ENCODE measurements at places on chromosomes 2 and 18.

GRCh38 chr2:1613731-1614354, 130.5 kb downstream of the PXDN start:
- no peak for DNase-seq

DNA sequence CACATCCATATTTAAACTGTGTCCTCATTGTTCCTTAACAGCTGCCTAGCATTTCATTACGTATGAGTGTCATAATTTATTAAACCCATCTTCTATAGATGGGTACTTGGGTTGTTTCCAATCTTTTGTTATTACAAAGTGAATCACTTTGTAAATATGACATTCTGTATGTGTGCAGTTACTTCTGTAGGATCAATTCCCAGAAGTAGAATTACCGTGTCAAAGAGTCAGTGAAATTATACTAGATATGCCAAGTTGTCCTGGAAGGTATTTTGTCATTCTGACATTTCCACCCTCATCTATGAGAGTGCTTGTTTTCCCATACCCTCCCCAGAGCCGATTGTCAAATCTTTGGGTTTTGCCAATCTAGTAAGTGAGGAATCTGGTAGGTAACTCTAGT, 194.5 kb upstream of the APCDD1 start:
- no peak for DNase-seq

- no peak for DNase-seq
Observed at GRCh38 chr2:71460595-71461303, 7.4 kb downstream of the DYSF start.

GRCh38 chr2:3334392-3335345, 42.9 kb downstream of the EIPR1 start:
- no peak for DNase-seq
